HAP-1 (cell line): ENCODE measurements at places on chromosomes 5 and 9.

GRCh38 chr9:117437283-117437682 lies 22.4 kb upstream of the ASTN2 start:
- DNase-seq: no peak

DNA sequence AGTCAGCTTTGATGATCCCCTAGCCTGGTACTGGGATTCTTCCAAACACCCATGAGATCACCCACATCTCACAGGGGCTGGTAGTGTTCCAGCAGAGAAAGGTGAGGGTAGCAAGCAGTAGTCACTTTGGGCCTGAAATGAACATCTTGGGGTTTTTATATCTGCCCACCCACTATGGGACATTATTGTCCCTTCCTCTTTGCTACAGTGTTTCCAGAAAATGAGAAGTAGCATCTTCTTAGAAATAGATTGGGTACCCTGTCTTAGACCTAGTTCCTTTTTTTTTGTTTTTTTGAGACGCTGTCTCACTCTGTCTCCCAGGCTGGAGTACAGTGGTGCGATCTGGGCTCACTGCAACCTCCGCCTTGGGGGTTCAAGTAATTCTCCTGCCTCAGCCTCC lies 249.2 kb upstream of the ANKRD55 start:
- DNase-seq: no peak

- no peak for DNase-seq
Measured at GRCh38 chr5:15376088-15376487, 123.9 kb upstream of the FBXL7 start.

- DNase-seq: peak; percentile 68
Measured at GRCh38 chr9:21813575-21814473, 11.4 kb downstream of the MTAP start.

DNA sequence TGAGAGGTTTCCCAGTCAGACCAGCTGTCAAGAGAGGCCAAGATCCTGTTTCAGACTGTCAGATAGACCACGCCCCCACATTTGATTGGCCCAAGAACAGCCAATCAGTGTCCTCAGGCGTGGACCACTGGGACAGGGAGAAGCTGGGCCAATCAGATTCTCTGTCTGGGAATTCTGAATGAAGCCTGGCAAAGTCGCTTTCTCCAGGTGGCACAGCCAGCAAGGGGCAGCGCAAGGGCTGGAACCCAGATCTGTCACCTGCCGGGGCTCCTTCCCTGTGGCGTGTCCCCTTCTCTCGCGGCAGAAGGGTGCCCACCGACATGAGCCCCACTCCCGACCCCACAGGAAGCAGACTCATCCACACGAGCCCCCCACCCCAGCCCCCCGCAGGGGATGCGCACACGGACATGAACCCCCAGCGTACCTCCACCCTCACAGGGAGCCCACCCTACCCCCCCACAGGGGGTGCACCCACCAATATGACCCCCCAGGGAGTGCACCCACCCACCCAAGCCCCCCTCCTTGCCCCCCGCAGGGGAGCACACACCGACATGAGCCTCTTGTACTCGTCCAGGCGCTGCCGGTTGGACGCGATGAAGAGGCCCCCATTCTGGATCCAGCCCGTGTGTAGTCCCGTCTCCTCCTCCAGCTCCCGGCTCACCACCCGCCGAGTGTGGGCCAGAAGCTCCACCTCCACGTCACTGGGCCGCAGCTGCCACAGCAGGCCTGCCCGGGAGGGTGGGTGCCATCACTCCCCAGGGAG lies 6.1 kb downstream of the SARDH start:
- peak; percentile 10 for DNase-seq

GRCh38 chr5:135839566-135839965 lies 5.1 kb downstream of the SLC25A48 start:
- DNase-seq: no peak

DNA sequence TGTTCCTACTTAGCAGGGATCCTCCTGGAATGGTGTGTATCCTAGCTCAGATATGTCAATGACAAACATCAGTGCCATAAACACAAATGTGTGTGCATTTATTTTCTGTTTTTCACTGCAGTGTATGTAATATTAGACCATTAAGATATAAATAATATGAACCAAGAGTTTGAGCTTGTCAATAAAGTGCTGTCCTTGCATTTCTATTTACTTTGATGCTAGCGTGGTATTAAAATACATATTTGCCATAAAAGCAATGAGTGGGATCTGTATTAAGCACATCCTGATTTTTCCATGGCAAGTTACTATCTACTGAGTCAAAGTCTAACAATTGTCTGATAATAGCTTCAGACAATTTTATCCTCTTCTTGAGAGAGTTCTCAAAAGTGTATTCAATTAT lies 157.6 kb downstream of the DIRAS2 start:
- DNase-seq: no peak

DNA sequence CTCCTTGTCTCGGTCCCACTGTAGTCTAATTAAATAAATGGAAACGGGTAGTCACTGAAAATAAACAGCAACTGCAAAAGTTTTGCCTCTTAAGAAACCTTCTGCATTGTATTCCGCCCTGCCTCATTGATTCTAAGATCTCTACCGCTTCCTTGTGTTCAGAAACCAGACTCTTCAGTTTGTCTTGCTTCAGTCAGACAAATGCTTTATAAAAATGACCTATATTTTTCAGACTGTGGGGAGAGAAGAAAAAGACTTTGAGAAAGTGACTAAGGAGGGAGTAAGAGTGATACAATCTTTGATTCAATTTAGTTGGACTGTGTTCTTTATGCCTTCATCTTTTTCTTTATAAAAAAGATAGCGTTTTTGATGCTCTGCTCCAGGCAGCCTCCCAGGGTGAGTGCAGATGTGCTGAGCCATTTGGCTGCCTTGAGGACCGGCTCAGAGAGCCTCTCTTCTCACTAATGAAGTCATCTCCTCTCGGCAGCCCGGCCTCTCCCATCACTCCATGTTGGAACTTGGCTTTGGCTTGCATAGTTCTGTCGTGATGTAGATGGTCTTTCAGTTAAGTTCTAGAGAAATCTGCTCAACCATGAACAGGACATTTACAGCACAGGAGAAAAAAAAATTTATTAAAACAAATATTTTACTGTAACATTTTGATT lies 4.0 kb upstream of the VCAN start:
- DNase-seq: no peak

DNA sequence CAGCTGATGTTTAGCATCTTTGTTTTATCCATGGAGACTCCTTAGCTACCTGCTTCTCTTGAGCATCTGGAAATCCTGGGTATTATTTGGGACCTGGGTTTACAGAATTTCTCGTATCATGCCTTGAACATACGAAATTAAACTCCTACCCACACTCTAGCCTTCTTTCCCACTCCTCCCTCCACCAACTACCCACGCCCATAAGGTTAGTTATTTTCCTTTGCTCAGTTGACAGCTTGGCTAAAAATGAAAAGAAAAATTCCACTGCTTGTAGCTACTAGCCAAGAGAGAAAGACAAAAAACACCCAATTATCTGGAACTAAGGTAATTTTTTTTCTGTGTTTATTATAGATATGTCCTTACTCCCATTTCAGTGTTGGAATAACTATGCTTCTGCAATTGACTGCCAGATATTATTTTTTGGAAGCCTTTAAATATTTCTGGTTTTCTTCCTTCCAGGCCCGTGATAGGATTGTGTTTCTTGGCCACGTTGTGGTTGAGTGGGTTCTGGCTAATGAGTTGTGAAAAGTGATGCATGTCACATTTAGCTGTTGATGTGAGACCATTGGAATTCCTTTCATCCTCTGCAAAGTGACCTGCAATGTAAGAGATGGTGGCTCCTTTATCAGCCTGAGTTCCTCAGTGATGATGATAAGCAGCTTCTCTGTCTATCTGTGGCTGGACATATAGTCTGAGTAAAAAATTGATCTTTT lies 308.1 kb downstream of the LRRC70 start:
- DNase-seq: no peak

DNA sequence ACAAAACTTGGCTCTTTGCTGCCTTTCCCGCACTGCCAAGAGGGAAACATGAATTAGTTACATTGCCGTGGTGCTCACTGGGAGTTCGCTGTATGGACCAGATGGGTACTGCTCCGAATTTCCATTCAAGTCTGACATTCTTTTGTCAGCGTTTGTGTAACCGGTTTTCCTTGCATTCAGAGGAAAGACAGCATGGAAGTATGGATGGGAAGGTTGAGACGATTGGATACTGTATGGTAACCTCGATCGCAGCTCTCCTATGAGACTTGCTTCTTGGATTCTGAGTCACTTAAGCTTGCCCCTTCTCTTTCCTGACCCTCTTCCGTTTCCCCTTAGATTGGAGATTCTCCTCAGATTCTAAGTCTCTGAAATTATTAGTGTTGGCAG lies 625 bp upstream of the UBLCP1 start:
- no peak for DNase-seq

GRCh38 chr5:171269717-171270116 lies 39.3 kb upstream of the TLX3 start:
- DNase-seq: no peak

GRCh38 chr5:11527652-11528349 lies 376.4 kb downstream of the CTNND2 start:
- no peak for DNase-seq

GRCh38 chr9:108889649-108890067 lies 27.6 kb downstream of the ACTL7A start:
- no peak for DNase-seq

DNA sequence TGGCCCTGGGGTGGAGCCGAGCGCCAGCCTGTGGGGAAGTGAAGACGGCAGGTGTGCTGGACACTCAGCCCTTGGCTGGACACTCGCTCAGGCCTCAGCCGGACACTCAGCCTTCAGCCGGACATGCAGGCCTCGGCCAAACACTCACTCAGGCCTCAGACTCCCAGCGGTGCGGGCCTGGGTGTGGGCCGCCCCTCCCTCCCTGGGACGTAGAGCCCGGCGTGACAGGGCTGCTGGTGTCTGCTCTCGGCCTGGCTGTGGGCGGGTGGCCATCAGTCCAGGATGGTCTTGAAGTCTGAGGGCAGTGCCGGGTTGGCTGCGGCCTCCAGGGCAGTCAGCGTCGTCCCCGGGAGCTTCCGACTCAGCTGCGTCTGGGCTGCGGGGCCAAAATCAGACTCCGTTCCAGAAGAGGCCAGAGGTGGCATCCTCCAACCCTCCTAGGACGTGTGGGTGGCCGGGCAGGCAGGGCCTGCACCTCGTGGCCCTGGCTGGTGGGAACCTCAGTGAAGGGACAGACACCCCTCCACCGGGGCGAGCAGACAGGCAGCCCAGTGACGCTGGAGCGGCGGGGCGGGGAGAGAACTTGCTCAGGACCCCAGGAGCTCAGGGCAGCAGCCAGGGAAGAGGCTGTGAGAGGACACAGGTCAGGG lies 28.4 kb downstream of the SLC6A18 start:
- DNase-seq: no peak

DNA sequence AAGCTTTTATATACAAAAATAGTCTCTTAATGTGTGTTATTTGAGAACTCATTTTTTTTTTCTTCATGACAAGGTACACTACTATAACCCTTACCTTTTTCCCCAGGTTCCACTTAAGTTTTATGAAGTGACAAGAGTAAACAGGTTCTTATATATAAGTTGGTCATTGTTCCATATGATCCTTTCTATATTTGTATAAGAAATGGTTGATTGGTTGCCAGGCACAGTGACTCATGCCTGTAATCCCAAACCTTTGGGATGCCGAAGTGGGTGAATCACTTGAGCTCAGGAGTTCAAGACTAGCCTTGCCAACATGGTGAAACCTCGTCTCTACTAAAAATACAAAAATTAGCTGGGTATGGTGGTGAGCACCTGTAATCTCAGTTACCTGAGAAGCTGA lies 108.3 kb downstream of the PCSK1 start:
- no peak for DNase-seq
